ENCODE measurements at places on chromosomes 12 and 14.

- DNase-seq = no peak
Observed at GRCh38 chr14:56221382-56222128, 103.3 kb downstream of the PELI2 start.

DNA sequence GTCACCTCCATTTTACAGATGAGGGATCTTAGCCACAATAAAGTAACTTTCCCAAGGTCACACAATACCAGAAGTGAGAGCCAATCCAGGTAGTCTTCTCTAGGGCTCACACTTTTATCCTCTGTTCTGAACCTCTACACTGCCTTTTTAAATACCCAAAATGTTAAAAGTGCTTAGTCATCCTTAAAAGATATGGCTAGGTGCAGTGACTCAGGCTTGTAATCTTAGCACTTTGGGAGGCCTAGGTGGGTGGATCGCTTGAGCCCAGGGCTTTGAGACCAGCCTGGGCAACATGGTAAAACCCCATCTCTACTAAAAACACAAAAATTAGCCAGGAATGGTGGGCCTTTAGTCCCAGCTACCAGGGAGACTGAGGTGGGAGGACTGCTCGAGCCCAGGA lies 104.1 kb upstream of the PPP4R3A start:
- no peak for DNase-seq

GRCh38 chr14:92759300-92759678 lies 10.9 kb upstream of the LGMN start:
- DNase-seq = no peak

GRCh38 chr12:89568484-89568883 lies 42.6 kb upstream of the POC1B start:
- no peak for DNase-seq

DNA sequence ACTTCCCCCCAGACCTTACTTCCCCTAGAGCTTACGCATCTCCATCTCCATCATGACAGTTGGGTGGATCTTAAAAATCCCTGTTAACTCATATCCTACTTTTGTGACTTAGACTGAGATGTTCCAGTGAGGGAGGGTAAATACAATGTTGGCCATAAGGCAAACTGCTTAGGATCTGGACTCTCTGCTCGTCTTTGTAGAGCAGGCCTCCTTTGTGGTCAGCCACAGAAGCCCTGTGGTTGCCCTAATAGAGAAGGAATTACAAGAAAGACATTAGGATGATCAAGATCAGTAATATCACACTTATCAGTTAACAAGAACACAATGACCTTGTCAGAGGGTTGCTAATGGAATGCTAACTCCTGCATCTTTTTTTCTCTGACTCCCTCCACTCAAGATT lies 52.0 kb downstream of the TMEM132C start:
- no peak for DNase-seq

GRCh38 chr12:57196439-57196838 lies 20.2 kb upstream of the NXPH4 start:
- DNase-seq = no peak

DNA sequence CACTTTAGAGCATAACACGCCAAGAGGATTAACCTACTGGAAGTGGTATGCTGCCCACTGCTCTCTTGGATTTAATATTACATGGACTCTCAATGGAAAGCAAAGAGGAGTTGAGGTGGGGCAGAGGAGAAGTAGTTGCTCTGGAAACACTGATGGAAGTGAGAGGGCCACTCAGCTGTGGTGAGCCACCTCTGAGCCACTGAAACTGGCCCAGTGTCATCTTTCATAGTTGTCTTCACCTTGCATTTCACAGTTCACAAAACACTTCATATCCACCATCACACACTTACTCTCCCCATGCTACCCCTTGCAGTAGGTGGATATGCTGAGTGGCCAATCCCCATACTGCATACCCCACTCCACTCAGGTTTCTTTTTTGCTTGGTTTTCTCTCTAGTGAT lies 12.2 kb upstream of the PCED1B start:
- no peak for DNase-seq

GRCh38 chr12:91103101-91103500 lies 8.2 kb downstream of the LUM start:
- DNase-seq = no peak

DNA sequence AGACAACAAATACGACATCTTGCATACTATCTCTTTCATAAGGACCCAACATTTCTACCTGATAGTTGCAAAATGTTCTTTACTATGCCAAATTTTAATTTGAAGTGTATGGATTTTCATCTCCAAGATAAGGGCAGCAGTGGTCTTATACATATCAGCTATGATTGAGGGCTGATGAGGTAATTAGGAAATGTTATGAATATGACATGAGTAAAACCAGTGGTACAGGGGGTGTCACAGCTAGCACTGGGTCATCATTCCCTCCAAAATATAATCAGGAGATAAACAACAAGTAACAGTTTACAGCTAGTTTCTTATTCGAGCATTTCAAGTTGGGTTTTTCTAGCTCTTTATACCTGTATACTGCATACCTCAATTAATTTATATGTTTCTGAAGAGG lies 35.0 kb downstream of the ATP2B1 start:
- DNase-seq = no peak

GRCh38 chr12:31803306-31804184 lies 74.7 kb upstream of the AMN1 start:
- DNase-seq = no peak

GRCh38 chr14:90253826-90254225 lies 2.5 kb upstream of the PSMC1 start:
- no peak for DNase-seq

- DNase-seq = no peak
Observed at GRCh38 chr14:26863736-26864135, 265.9 kb upstream of the NOVA1 start.

DNA sequence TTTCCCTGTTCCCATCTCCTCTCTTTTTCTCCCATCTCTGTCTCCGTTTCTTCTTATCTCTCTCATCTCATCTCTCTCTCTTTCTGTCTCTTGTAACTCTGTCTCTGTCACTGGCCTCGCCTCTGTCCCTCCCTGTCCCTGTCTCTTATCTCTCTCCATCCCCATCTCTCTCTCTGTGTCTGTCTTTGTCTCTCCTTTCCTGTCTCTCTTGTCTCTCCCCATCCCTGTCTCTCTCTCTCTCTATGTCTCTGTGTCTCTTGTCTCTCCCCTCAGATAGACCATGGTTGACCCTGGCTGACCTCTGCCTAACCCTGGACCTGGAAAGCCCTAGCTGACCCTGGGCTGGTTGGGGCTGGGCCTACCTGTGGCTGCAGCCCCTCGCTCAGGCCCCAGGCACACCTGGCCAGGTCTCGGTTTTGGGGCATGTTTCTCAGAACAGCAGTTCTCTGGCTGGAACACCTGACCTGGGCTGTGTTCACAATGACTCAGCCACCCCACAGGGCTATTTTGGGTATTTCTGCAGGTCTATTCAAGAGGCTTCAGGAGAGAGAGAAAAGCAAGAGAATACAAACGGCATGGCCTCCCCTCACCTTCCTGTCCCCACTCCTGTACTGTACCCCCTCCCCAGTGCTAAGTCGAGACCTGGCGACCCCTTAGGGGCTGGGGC lies 174.4 kb downstream of the TMEM121 start:
- DNase-seq = no peak

- DNase-seq = no peak
Observed at GRCh38 chr12:579420-580110, 83.7 kb downstream of the NINJ2 start.

Data from lower leg skin (tissue), 4 donors.